ENCODE measurements at places on chromosomes 7 and 10.

DNA sequence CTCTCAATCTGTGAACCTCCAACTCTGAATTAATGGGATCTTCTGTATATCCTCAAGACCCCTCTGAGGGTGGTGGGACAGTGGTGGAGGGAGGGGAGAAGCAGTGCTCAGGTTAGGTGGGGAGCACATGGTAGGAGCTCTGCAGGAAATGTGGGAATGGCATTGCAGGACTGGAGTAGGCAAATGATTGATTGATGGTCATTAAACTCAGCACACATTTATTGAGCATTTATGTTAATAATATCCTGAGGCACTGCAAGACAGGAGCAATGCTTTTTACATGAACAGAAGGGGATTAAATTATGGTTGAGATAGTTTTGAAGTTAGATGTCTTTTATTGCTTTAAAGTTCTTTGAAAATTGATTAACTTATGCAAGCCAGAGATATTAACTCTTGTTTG, 14.1 kb downstream of the BMPER start:
- no peak for DNase-seq

DNA sequence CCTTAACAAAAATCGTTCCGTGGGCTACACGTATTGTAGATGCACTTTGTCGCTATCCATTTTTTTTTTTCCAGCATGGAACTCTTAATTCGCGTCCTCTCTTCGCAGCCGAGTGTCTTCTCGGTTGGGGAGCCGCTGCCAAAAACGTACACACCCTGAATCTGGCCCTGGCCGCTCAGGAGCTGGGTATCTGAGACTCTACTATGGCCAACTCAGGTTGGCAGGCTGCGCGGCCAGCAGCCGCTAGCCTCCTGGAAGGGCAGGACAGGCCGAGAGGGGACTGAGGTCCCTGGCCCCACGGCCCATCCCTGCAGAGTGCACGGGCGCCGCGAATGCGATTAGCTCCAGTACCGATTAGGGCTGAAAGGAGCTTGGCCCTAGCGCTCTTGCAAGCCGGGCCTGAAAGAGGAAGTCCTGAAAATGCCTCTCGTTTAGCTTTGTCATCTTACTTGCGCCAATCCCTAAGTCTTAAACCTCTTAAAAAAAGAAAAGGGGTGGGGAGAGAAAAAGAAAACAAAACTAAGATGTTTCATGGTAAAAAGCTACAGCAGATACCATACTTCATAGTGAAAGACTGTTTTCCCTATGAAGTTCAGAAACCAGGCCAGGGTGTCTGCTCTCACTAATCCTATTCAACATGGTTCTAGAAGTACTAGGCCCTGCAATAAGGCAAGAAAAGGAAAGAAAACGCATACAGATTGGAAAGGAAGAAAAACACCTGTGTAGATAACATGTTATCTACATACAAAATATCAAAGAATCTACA, 113.2 kb upstream of the RHEB start:
- DNase-seq = peak; percentile 77

- DNase-seq = no peak
These were observed 80.0 kb upstream of the FEZF1 start for GRCh38 chr7:122384528-122384927.

DNA sequence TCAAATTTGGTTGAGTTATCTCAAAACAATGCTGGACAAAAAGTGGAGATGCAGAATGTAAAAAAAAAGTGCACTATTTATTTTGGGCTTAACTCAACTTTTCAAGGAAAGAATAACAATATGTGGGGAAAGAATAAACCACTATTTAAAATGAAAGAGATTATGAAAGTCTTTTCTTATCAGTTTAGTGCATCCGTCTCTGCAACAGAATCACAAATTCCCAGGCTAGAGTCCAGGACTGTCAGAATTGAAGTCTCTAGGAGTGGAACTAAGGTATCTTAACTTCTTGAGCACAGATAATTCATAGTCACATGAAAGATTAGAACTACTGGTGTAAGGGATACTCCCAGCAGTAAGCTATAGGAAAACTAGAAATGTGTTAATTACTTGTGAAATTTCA, 1200.3 kb upstream of the LRRN3 start:
- DNase-seq = no peak

GRCh38 chr7:44279731-44280505, 45.5 kb downstream of the CAMK2B start:
- no peak for DNase-seq

DNA sequence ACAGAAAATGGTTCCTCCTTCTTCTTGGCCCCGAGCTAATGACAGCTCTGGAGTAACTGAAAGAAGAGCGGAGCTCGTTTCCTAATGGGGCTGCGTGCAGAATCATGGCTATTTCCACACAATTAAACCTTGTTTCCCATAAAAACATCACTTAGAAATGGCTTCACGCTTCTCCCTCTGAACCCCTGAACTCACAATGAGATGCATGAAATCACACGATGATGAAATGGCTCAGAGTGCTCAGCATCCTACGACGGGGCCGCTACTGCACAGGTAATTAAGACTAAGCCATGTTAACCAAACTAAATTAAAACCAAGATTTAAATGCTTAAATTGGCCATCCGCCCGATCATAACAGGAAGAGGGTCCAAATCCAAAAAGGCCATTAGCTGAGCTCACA, 80.0 kb upstream of the DNAAF5 start:
- DNase-seq = no peak

- DNase-seq = no peak
These were observed 159.1 kb downstream of the DGKI start for GRCh38 chr7:137687556-137688265.

- no peak for DNase-seq
These were observed 31.9 kb upstream of the TBX20 start for GRCh38 chr7:35285799-35286198.

- DNase-seq = peak; percentile 61
These were observed 1.1 kb downstream of the PLXDC2 start for GRCh38 chr10:19817231-19817933.

GRCh38 chr10:92712016-92712889, 22.5 kb downstream of the HHEX start:
- no peak for DNase-seq

DNA sequence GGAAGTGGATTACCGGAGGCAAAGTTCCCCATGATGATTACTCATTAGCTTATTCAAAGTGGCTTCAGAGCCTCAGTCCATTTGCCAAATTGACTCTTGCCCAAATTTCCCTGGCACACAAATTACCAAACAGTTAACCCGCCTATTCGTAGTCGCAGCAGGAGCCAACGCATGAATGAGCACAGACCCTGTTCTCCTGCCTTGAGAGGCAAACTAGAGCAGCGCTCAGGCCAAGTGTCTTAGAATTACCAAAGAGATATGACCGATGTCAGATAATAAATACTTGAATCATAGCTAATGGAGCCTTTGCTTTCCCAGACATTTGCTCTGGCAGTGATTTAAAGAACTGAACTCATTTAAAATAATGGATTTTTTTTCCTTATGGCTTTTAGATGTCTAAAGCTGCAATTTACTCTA, 64.9 kb downstream of the CTTNBP2 start:
- peak; percentile 73 for DNase-seq

DNA sequence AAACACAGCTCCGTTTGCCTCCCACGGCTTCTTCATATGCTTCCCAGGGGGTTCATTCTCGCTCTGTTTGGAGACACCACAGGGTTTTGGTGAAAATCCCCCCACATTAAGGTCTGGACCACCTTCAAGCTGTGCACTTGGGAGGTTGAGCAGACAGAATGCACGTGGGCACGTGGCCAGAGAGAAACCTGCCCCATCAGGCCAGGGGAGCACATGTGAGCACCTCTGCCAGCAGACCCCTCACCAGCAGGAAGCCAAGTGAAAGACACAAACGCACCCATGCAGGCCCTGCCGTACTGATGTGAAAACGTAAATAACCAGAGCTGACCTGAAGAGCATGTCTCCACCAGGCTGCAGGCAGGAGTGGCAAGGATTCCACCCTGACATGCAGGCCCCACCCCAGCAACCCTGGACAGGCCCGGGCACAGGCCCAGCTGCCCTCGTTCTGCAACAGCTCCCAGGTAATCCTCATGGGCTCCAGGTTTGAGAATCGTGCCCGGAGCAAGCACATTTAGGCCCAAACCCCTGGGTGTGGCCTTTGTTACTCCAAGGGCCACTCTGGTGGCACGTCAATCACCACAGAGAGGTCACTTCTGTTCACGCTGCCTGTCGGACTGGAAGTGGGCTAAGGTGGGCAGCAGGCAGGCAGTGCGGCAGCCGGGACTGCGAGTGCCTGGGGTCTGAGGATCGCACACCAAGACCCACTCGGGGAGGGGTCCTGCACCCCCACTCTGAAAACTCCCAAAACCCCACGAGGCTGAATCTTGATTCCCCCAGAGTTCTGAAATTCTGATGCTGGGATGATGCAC, 184.4 kb downstream of the PTPRN2 start:
- no peak for DNase-seq

- DNase-seq = no peak
These were observed 146.8 kb downstream of the HIBADH start for GRCh38 chr7:27515933-27516332.

DNA sequence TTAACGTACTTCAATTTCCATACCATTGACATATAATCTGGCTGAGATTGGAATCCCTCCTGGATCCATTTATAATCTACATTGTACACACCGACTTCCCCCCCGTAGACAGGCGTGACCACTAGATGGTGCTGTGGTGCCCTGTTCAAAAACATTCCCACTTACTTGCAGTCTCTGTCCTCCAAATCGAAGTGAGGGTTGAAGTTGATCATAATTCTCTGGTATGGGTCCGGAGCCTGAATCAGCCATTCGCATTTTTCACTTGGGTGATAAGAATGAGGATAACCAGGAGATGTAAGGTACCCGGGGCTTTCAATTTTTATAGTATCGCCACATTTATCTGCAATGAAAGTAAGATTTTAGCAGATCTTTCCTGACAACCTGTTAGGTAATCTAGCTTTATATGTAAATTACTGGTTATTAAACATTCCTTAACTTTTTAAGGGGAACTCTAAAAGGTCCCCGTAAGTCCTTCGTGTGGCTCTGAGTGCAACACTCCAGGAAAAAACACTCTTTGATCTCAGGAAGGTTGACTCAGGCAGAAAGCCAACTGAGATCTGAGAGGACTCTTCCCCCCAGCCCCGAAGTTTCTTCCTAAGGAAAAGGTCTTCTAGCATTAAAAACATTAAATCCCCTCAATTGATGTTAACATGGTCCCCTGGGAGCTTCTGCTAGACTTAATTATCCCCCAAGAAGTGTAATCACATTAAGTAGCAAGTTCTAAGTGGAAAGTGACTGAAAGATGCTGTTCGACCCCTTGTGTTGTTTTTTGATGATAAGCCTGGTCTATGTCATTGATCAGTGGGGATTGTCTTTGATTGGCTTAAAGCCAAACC, 3.7 kb downstream of the NRP1 start:
- DNase-seq = peak; percentile 70

GRCh38 chr7:78377532-78377931, 579.0 kb downstream of the PHTF2 start:
- DNase-seq = no peak

GRCh38 chr10:18437486-18437885, 213.9 kb downstream of the NSUN6 start:
- DNase-seq = no peak

GRCh38 chr10:88129013-88129412, 265.6 kb downstream of the PTEN start:
- no peak for DNase-seq

DNA sequence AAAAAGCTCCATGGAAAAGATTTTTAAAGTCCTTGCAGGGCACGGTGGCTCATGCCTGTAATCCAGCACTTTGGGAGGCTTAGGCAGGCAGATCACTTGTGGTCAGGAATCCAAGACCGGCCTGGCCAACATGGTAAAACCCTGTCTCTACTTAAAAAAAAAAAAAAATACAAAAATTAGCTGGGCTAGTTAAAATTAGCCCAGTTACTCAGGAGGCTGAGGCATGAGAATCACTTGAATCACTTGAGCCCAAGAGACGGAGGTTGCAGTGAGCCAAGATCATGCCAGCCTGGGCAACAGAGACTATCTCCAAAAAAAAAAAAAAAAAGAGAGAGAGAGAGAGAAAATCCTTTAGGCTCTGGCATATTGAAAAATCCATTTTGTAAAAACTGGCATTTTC, 61.9 kb downstream of the CCDC6 start:
- DNase-seq = no peak

GRCh38 chr10:8853048-8853447, 798.6 kb downstream of the GATA3 start:
- DNase-seq = no peak

GRCh38 chr7:8147760-8148463, 114.1 kb downstream of the ICA1 start:
- no peak for DNase-seq

DNA sequence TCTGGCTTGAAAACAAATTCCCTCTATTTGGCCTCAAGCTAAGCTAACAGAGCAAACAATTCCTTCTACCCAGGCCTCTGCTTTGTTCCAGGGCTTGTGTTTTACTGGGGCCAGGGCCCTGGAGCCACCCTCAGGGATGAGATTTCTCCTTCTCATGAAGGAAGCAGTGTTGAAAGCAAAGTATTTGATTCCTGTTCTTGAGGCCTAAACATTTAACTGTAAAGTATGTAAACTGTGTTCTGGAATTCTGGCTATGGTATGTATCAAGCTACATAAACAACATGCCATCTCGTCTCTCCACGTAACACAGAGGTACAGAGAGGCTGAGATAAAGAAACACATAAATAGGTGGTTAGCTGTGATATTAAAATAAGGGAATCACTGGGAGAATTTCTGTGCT, 81.8 kb downstream of the HERPUD2 start:
- peak; percentile 77 for DNase-seq

GRCh38 chr7:110800984-110801383, 289.9 kb upstream of the LRRN3 start:
- no peak for DNase-seq

DNA sequence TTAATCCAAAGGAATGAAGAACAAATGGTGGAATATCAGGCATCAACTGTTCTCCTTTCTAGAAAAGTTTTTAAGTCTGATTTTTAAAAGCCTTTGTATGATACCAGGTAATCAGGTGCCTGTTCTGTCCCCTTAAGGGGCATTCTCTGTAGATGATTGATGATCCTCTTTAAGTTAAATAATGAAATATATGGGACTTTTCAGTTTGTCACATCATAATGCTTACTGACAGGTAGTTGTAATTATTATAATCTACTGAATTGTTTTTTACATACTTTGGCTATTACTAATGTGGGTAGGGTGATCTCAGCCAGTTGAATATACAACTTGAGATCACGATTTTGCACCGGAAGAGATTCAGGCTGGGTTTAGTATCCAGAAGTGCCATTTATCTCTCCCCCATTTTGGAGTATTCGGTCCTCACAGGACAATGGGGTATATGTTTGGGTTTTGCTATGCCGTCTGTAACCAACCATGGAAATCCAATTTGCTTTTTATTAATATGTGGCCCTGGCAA, 330.2 kb downstream of the BICC1 start:
- no peak for DNase-seq

DNA sequence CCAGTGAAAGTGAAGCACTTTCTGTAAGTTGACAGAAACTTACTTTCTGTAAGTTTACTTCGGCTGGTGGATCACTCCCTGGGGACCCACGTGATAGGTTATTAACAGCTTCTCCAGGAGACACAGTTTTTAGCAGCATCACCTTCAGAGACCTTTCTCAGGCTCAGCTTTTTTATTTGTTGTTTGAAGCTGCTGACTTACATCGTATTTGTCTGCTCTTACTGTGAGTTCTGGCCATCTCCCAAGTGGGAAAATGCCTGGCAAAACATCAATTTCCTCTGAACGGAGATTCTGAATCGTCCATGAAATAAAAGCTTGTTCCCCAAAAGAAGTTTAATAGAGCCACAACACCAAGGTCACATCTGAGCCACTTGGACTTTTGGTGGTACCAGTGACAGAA, 178.7 kb upstream of the PODXL start:
- DNase-seq = no peak

- no peak for DNase-seq
These were observed 342.1 kb downstream of the PHF14 start for GRCh38 chr7:11315666-11316258.

Data from NCI-H526 (cell line).